ENCODE measurements at places on chromosomes 11 and 22. TPM values are rescaled to one million over a fixed set of nuclear protein-coding genes. Genes with fewer than 3 reads are reported as not detected.
A peak's percentile ranks its signal among the peaks of the same experiment; 100 is the strongest.

- DNase-seq, result no peak
Observed at GRCh38 chr11:35276396-35277145, 137.6 kb downstream of the CD44 start.

DNA sequence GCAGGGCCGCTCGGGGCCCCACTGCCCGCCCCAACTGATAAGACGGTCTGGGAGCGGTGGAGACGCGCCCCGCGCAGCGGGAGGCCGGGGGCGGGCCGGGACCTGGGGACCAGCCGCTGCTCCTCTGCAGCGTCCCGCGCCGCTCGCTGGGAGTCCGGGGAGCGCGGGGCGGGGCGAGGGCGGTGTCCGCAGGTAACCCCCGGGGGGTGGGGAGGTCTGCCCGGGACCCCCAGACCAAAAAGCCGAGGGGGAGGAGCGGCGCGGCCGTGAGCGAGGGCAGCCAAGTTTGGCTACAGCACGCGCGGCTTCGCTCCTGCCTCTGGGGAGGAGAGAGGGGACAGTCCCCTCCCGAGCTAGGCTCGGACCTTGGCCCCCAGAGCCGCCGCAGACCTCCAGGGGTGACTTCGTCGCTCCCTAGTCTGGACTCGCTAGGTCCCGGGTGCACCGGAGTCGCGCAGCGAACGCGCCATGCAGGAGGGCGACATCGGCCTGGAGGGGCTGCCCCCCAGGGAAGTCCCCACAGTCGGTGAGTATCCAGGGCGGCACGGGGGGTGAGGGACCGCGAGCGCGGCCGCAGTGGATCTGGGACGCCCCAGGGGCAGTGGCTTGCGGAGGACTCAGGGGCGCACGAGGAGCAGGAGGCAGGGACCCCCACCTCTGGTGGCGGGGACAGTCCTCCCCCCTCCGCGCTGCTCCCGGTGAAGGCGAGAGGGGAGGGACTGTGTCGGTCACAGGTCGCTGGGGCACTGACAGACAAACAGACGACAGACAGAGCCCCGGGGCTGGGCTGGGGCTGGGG is 92.3 kb upstream of the ANO1 start:
- no peak for DNase-seq

The KCNJ11 gene
- 19.3 TPM for polyA plus RNA-seq

The HORMAD2 gene
- not detected for polyA plus RNA-seq

The FAM227A gene
- polyA plus RNA-seq, result 1.1 TPM

GRCh38 chr11:130774703-130775102 is 141.6 kb downstream of the SNX19 start:
- no peak for DNase-seq

The ZDHHC5 gene
- 31.0 TPM for polyA plus RNA-seq

The OR51B5 gene
- polyA plus RNA-seq, result 0.15 TPM

DNA sequence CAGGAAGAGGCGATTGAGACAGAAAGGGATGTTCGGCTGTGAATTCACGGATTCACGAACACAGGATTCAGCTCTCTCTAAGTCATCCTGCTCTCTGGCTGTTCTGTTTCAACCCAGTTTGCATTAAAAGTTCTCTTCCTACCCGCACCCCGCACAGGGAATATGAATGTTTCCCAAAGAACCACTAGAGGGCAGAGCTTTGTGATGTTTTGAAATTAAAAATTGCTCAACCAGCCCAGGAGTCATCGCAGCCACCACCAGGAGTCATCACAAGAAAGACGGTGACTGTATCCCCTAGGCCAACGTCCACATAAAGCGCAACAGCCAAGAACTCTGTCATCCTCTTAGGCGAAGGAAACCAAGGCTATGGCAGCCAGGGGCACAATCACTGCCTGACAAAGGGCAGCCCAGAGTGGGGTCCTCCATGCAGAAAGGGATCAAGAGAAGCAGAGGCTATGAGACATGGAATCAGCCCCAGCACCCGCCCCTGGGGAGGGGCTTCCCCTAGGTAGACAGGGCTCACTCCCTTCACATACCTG is 122.4 kb downstream of the WT1 start:
- no peak for DNase-seq

The PDGFB gene
- polyA plus RNA-seq, result 18.3 TPM

The SRSF8 gene
- 39.8 TPM for polyA plus RNA-seq

GRCh38 chr11:79431535-79431934 is 9.3 kb downstream of the TENM4 start:
- DNase-seq, result no peak

The SCGB2A2 gene
- not detected for polyA plus RNA-seq

GRCh38 chr11:118699506-118700220 is 20.2 kb upstream of the TREH start:
- DNase-seq, result no peak

- DNase-seq, result peak; percentile 91
Observed at GRCh38 chr11:119084663-119085436, at the start of gene HMBS. Gene HMBS, plus strand, starts transcription at chr11:119084881. Its CDS starts 153 bp downstream, at chr11:119085034.

GRCh38 chr11:83170865-83171264 is 13.9 kb downstream of the PCF11 start:
- DNase-seq, result no peak

The ZBTB16 gene
- 5.3 TPM for polyA plus RNA-seq

The TEX54 gene
- polyA plus RNA-seq, result not detected

The SCN4B gene
- polyA plus RNA-seq, result 4.7 TPM

- no peak for DNase-seq
Observed at GRCh38 chr22:27545085-27545484, 256.5 kb downstream of the MN1 start.

The LRRC74B gene
- 0.18 TPM for polyA plus RNA-seq

The NXPE2 gene
- polyA plus RNA-seq, result 0.16 TPM

DNA sequence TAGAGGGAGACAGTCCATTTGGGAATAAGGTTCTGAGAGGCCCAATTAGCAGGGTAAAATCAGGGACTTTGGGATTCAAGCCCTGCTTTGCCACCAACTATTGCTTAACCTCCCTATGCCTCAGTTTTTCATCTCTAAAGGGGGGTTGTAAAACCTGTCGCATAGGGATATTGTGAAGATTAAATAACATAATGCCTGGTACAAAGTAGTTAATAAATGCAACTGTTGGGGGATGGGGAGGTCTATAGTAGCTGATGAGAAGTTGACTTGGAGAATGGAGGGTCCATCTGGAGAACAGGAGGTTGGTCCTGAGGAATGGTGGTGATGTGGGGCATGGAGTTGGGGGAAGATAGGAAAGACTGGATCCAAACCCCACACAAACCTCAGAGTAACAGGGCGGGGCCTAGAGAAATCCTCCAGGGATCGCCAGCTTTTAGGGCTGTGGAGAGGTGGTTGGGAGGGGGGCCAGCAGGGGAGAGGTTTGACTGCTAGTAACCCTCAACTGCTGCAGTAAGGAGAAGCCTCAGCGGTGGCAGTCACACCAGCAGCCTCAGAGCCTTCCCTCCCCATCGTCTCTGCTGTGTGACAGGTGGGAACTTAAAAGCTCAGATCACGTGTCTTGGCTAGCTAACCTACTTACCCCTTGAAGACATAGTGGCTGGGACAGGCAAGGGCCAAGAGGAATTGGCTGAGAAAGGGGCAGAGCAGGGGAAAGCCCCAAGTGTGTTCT is 1.1 kb upstream of the ABCG4 start:
- no peak for DNase-seq

The MYBPC3 gene
- polyA plus RNA-seq, result 0.75 TPM
